ENCODE measurements at places on chromosomes 4 and X.

DNA sequence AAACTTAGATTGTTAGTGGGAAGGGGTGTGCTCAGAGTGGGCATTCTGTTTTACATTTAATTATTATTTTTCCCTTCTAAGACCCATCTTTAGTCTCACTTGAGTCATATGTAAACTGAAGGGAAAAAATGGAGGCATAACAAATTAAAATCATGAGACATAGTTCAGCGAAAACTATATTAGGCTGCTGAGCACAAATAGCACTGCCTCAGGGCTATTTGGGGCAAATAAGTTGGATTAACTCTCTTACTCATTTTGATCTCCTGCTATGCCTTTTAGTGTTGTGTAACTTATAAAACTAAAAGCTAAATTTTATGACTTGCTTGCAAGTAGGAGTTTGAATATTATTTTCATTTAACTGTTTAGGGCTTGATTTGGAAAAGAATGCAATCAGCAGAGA, 1329.2 kb upstream of the PCDH7 start:
- DNase-seq, result no peak

DNA sequence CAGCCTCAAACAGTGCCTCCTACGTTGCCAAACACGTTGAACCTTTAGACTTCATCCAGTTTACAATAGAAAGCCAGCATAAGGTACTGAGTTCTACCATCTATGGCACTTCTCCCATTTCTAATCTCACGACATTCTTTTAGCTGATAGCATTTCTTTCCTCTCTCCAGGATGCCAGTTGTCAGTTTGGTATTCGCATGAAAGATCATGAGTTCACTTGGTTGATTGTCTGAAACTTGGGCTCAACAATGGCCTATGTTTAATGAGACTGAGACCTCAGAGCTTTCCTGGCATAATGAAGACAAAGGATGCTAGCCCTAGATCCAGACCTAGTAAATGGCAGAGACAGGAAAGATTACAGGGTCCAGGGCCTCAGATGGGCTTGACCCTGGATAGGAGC, 69.2 kb upstream of the SPRY1 start:
- no peak for DNase-seq

DNA sequence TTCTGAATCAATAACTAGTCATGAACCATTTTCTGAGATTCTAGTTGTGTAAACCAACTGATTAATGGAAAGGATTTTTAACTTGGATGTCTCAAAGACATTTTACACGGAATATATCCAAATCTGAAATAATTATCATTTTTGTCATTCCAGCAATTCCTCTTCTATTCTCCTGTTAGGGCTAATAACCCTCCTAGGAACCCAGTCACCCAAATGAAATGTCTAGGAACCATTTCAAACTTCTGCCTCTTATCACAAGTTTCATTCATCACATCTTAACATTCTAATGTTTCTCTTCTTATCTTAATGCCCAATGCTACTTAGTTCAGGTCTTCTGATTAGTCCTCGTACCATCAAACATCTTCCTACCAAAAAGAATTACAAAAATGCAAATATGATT, 639.8 kb downstream of the DMD start:
- no peak for DNase-seq

DNA sequence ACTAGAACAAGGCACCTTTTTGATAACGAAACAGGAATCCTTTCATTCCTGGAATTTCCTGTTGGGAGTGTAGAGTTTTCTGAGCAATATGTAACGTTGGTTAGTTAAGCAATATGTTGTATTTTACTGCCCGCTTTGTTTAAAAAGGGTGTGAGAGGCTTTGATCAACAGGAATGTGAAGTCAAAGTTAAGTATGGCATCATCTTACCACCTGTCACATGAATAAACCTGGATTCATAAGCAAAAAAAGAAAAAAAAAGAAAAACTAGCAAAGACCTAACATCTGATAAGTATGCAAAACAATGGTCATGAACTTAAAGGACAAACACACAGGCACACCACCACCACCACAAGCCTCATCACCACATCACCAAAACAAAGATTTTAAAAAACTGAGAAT, 7.1 kb upstream of the CXCL5 start:
- DNase-seq, result no peak

- DNase-seq, result no peak
Observed at GRCh38 chr4:48546336-48546735, 56.3 kb downstream of the ZAR1 start.

- no peak for DNase-seq
Observed at GRCh38 chrX:134171661-134172587, 65.1 kb upstream of the CCDC160 start.

GRCh38 chrX:37405956-37406355, 56.8 kb downstream of the PRRG1 start:
- DNase-seq, result no peak

GRCh38 chr4:70613306-70614183, 15.0 kb upstream of the ENAM start:
- DNase-seq, result no peak

DNA sequence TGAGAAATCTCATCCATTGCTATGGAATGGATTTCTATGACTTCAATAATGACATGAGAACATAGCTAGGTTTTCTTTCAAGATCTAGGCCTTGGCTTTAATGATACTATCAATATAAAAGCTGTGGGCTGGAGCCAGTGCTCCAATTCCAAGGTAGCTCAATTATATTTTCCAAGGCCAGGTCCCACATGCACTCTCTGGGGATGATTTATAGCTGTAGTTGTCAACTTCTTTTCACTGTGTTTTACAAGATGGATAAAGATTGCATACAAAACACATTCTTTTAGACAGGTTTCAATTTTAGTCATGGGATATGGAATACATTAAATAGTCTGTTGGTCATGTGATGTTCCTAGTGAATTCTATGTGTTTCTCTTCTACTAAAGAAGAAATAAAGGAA, 156.7 kb downstream of the DCAF12L1 start:
- no peak for DNase-seq

- no peak for DNase-seq
Observed at GRCh38 chr4:140680686-140681085, 75.5 kb downstream of the TBC1D9 start.

DNA sequence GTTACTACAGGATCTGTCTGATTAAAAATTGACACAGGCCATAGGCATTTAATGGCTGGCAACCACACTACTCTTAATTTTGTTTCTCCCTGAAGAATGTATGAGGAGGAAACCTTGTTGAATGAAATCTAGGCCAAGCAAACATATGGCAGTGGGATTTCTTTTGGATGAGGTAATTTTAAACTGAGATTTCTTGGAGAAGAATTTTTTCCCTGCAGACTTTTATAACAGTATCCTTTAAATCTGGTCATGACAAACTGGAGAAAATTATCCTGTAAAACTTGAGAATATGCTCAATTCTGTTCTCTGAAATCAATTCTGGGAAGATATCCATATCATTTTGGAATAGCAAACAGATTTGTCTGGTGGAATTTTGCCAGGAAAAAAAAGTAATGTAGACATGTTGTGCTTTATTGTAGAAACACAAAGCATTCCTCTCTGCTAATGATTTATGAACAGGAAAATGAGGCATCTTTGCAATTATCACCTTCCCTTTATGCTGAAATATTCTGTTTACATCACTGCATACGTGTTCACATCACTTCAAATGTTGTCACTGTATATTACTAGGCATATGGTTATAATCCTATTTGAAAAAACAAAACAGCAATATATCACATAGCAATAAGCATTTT, 108.3 kb upstream of the ARSJ start:
- no peak for DNase-seq

GRCh38 chr4:1616557-1616930, 67.6 kb downstream of the FAM53A start:
- no peak for DNase-seq

GRCh38 chrX:49077941-49078340, 1.7 kb downstream of the WDR45 start:
- DNase-seq, result no peak

GRCh38 chrX:85994228-85994627, 53.1 kb downstream of the CHM start:
- no peak for DNase-seq

- no peak for DNase-seq
Observed at GRCh38 chr4:147741190-147741788, 9.4 kb downstream of the ARHGAP10 start.

DNA sequence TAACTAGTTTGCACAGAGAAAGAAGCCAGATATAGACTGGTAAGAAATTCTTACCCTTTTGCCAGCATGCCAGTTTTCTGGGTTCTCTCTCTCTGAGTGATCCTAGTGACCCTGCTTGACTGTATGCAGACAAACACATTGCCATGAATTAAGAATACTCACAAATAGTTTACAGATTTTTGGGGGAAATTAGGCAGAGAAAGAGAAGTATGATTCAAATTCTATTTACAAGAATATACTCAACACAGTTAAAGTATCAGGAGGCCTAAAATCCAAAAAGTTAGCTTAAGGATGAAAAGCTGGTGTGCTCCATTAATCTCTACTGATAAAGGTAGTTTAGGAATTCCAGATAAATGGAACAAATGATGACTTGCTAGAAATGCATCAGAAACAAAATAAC, 18.4 kb downstream of the MOB1B start:
- DNase-seq, result no peak

DNA sequence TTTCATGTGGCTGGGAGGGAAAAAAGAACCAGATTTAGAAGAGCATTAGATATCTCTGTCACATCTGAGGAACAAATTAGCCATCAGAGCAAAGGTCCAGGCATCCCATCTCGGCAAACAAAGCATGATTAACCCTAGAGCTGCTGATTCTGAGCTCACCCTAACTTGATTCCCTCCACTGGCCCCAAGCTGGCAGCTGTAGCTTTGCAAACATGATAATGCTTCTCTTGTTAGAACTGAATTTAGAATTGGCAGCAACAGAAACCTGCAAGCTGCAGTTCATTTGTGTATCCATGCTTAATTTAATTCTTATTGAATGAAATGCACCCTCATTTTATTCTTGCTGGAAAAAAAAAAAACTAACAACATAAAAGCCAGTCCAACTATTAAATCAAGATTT, 289.2 kb downstream of the IL1RAPL1 start:
- no peak for DNase-seq

GRCh38 chr4:175229154-175229553, 311.0 kb downstream of the ADAM29 start:
- no peak for DNase-seq

- no peak for DNase-seq
Observed at GRCh38 chr4:123924536-123924935, 527.9 kb downstream of the SPRY1 start.

GRCh38 chr4:101871962-101872676, 81.6 kb downstream of the BANK1 start:
- DNase-seq, result no peak

GRCh38 chr4:87209696-87210095, 10.7 kb downstream of the KLHL8 start:
- no peak for DNase-seq

- DNase-seq, result no peak
Observed at GRCh38 chrX:37613933-37614332, 42.5 kb downstream of the LANCL3 start.

GRCh38 chrX:1011691-1012283, 200.7 kb downstream of the CRLF2 start:
- DNase-seq, result no peak

DNA sequence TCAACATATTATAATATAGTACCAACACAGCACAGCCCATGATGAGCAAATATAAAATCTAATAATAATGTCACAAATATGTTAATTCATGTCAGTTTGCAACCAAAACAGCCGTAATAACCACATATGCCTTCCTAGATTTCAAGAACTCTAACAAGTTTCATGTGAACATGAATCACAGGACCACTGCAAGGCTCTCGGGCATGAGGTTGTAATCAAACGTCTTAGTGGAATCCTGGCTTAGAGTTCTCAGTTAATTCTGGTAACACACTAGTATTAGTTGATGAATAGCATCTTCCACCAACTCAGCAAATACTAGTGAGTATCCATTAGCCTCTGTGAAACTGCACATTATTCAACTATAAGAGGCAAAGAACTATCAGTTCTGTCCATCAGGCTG, 379.3 kb upstream of the TENM3 start:
- DNase-seq, result no peak

- DNase-seq, result no peak
Observed at GRCh38 chr4:173527103-173527891, 2.7 kb downstream of the HAND2 start.

DNA sequence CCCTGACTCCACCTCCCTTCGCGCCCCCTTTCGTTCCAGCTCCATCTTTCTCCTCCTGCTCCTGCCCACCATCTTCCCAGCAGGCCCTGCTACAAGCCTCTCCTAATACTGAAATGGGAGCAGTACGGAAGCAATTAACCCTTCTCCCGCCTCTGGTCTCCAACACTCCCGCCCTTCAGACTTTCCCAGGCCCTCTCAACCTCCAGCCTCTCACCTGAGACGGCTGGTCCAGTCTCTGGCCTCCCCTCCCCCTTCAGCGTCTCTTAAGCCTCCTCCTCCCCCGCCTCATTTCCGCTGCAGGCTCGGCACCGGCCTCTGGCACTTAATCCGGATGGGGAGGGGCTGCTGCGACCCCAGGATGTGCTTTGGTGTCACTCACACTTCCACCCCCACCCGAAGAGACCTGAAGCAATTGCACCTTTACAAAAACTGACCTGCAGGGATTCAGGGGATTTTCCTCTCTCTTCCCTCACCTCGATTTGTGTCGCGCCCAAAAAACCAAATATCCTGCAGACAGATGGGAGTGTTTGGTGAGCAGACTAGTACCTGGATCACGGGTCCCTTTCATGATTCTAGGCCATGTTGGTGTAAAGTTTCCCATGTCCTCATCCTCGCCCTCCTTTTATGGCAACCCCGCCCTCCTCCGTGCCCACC, 657 bp downstream of the TCEAL8 start:
- no peak for DNase-seq

DNA sequence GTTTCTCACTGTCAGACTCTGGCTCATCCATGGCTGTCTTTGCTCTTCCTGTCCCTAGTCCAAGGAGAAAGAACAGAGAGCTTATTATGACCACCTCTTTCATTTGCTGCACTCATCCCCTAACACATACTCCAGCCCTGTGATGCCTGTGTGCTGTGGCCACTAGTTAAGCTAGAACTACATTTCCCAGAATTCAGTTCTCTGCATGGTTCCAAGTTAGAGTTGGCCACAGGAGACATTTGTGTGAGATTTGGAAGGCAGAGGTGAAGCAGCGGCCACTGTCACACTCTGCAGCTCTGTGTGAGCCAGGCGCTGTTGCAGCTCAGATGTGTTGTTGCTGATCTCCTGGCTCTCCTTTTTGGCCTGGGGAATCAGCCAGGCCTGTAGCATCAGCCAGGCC, 188.2 kb upstream of the ATP6AP2 start:
- DNase-seq, result no peak
